ENCODE measurements at places on chromosomes 4 and X.
A peak's percentile ranks its signal among the peaks of the same experiment; 100 is the strongest.

DNA sequence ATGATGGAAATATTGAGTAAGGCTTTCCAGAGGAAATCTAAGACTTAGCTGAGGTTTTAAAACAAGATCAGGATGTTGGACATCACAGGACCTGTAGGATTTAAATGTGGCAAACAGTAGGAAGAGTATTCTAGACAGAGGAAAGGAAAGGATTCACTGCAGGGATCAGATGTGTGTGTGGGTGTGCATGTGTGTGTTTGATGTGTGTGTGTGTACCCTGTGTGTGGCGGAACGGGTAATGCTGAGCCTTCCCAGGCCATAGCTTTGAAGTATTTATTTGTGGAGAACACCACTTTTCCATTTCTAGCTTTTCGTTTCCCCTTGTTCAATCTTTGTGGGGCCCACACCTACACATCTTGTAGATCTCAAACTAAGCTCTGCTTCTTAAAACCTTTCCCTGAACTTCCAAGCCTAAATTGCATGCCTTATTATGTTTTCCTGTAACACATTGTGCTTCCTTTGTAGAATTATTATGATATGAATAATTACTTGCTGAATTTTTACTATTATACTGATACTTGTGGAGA, 6.9 kb downstream of the GUCY1A1 start:
- DNase-seq: no peak

DNA sequence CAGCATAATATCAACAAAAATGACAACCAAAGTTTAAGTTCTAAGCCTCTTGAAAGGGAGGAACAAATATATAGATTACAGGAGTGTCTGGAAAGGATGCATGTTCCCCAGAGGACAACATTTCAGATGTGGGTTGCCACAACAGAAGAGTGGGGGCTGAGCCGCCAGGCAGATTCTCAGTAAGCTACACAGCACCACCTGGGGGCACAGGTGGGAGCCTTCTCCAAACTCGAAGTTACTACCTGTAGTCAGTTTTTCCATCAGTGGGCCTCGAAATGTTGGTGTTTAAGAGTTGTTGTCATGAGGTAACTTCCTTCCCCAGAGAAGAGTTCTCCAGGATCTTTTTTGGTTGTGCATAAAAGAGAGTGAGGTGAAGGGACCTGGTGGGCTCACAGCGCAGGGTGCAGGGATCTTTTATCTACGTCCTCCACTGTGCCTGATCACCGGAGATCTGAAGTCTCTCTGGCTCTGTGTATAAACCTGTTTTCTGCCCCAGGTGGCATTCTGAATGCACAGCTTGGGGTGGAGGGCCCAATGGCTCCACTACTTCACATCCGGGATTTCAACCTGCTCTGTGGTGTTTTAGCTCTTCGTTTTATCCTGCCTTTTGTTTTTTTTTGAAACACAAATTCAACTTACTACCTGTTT, 58.4 kb upstream of the STS start:
- DNase-seq: peak; percentile 69

DNA sequence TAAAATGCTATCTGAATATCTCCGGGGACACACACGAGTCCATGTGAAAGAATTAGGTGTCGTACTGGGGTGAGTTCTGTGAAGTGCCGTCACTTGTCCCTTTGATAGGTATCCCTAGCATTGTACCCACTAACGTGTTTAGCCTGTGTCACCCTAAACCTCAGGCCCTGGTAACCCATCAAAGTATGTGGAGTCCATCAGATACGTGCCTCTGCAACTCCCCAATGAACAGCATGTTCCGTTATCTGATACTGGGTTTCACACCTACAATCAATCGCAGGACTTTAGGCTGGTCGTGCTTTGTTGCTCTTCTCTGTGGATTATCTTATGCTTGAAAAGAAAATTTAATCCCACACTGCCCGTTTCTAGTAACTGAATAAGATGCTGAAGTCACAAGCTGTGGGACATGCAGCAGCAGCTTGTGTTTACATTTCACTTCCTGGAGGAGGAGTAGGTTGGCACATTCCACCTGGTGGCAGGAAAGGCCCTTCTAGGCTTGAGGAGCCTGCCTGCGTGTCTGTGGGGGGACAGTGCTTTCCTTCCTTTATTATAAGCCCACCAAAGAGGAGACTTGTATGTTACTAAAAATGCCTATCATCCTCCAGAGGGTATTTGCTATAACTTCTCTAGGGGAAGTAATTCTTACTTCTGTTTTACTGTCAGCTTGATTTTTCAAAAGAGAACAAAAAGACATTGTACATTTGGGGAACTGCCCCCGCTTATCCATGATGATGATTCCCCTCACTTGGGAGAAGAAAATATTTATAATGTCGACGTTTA, 127.2 kb downstream of the FNIP2 start:
- DNase-seq: peak; percentile 41

DNA sequence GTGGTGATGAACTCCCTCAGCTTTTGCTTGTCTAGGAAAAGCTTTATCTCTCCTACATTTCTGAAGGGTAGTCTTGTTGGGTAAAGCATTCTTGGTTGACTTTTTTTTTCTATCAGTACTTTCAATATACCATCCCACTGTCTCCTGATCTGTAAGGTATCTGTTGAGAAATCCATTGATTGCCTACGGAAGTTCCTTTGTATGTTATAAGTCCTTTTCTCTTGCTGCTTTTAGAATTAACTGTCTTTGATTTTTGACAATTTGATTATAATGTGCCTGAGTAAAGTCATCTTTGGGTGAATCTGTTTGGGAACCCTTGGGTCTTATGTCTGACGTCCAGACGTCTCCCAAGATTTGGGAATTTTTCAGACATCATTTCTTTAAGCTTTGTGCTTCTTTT, 30.8 kb downstream of the SCLT1 start:
- no peak for DNase-seq

DNA sequence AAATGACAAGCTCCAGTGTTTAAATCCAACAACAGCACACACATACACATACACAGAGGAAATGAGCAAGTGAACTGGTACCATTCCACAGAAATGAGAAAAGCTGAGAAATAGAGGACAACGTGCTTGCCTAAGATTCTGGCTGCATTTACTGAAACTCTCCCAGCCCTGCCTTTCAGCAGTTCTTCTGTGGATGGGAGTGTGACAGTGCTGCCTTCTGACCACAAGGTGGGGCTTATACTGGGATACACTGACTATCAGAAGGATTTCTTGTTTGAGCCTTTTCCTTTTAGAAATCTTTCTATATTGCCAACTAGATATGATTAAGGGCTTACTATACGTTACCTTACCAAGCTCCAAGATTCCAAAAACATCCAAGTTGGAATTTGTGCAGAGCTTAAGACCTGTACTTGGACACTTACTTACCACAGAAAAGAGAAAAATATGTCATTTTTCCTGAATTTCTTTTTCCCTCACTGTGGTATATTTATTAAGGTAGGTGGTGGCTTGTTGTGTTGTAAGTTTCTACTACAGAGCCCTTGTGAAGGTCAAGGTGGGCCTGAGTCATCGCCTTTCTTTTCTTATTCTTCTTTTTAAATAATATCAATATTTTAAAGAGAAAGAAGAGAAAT, 10.7 kb upstream of the CXCL8 start:
- peak; percentile 66 for DNase-seq

- no peak for DNase-seq
Observed at GRCh38 chr4:184331268-184331995, 113.8 kb upstream of the ENPP6 start.

DNA sequence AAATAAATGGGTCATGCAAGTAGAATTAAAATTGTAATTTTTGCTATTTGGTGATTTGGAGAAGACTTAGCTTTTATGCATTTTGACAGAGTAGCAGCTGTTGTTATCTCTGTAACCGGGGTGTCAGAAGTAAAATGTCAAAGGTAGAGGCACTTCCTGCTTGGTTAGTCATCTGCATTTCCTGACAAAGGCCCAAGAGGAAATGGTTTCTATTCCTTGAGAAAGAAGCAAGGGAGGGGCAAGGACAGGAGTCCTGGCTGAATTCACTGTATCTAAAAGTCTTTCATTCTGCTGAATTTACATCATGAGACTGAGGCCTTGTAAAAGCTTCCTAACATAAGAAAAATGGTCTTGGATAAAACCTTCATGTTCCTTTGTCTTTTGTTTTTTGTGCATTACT, 550.9 kb upstream of the BOD1L1 start:
- DNase-seq: no peak

GRCh38 chr4:167642250-167642649, 408.0 kb upstream of the SPOCK3 start:
- no peak for DNase-seq

DNA sequence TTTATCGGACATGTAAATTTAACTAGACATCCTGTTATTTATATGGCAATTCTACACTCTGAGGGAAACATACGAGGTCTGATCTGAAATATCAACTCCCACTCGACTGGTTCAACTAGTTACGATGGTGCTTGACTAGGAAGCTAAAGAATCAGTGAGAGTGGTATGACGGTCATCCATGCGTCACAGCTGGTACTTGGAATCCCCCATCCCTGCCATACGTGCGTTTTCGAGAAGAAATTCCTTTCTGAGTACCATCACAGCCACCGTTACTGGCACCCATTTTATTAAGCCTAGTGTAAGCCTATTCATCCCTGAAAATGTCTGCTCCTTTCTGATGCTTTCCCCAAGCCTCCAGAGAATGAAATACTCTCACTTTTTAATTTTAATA, 695 bp upstream of the PIGA start:
- DNase-seq: no peak

DNA sequence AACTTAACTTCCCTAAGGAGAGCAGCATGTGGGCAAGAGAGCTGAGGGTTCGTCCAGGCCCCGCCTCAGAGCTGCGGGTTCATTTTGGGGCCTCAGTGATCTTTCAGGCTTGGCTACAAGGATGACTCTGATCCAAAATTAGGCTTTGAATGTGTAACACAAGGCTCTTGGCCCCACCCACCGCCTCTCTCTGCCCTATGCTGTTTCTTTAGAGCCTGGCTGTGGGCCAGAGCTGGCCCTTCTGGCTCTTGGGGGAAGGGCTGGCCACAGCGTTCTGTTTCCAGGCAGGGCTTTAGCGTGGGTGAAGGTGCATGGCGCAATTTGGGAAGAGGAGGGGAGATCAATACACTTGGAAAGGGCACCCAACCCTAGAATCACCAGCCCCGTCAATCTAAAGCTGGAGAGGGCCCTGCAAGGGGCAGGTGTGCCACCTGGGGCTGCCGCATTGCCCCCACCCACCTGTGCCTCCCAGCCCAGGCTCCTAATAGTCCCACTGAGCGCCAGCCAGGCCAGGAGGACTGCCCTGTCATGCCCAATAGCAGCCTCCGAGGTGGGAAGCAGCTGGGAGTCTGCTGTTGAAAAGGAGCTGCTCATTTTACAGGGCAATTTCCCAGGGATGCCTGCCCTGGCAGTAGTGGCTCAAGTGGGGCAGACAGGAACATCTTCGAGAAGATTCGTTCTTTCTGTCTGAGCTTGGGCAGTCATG, 84.5 kb upstream of the MAML3 start:
- peak; percentile 82 for DNase-seq

DNA sequence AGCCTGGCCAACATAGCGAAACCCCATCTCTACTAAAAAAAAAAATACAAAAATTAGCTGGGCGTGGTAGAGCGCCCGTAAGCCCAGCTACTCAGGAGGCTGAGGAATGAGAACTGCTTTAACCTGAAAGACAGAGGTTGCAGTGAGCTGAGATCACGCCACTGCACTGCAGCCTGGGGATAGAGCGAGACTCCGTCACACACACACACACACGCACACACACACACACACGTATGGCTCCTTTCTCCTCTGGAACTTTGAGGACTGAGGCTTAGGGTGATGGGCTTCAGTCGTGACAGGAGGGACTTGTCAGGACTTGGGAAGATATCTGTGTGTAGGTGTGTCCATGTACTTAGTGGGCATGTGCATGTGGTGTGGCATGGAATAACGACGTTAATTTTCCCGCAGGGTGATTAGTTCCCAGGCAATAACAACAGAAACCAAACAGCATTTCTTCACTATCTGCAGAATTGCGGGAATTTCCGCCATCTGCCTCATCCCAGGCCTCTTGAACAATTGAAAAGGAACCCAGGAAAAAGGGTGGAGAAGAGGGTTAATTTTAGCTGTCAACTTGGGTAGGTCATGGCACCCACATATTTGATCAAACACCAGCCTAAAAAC, 47.7 kb downstream of the RWDD4 start:
- DNase-seq: no peak

DNA sequence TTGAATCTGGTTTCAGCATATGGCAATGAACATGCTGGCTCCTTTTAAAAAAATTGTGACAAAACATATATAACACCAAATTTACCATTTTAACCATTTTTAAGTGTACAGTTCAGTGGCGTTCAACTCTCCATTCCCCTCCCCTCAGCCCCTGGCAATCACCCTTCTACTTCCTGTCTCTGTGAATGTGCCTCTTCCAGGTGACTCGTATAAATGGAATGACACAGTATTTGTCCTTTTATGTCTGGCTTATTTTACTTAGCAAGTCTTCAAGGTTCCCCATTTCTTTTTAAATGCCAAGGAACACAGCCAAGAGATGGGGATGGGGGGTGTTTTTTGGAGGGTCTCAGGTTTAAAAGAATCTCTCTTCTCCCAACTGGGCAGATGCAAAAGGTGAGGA, 35.4 kb upstream of the BCLAF3 start:
- DNase-seq: no peak

GRCh38 chr4:76232681-76233080, 18.8 kb upstream of the FAM47E start:
- DNase-seq: no peak

DNA sequence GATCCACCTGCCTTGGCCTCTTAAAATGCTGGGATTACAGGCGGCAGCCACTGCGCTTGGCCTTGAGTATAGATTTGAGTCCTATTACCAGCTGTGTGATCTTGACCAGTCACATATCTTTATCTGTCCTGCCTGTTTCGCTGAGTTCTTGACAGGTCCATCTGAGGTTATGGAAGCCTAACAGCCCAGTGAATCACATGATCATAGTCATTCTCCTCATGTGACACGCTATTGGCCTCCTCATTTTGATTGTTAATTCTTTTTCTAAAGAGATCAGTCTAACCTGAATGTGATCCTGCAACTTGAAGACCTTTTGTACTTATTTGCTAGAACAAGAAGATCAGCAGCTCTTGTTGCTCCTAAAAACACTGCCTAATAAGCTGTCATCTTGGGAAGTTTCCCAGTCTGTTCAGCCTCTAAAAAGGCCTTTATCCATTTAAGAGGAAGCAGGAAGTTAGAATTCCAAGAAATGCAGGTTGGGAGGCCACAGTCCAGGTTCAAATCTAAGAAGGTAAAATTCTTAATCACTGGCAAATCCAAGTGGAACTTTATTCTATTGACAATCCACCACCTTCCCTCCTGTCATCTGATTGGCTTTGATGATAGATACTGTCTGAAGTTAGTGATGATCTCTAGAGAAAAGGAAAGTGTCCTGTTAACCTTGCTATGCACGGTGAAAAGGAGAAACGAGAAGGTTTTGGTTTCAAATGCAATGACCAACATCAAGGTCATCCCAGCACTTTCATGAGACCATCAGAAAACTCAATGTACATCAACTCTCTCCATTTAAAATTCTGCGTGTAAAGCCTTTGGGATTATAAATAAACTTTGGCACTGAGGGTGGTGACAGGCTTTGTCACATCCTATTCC, 86.9 kb downstream of the CHRNA9 start:
- no peak for DNase-seq

- no peak for DNase-seq
Observed at GRCh38 chrX:149799095-149799714, 17.5 kb downstream of the MAGEA9 start.

GRCh38 chr4:2813446-2814405, 20.8 kb downstream of the SH3BP2 start:
- no peak for DNase-seq

Data from WERI-Rb-1 (cell line).